ENCODE measurements at places on chromosomes 3 and 15. TPM values are rescaled to one million over a fixed set of nuclear protein-coding genes. Genes with fewer than 3 reads are reported as not detected.
A peak's percentile ranks its signal among the peaks of the same experiment; 100 is the strongest.

The RBMS3 gene
- 1.6 TPM for total RNA-seq

The NME9 gene
- total RNA-seq = 1.4 TPM

- no peak for DNase-seq
Observed at GRCh38 chr3:143963946-143964345, 7.7 kb upstream of the DIPK2A start.

DNA sequence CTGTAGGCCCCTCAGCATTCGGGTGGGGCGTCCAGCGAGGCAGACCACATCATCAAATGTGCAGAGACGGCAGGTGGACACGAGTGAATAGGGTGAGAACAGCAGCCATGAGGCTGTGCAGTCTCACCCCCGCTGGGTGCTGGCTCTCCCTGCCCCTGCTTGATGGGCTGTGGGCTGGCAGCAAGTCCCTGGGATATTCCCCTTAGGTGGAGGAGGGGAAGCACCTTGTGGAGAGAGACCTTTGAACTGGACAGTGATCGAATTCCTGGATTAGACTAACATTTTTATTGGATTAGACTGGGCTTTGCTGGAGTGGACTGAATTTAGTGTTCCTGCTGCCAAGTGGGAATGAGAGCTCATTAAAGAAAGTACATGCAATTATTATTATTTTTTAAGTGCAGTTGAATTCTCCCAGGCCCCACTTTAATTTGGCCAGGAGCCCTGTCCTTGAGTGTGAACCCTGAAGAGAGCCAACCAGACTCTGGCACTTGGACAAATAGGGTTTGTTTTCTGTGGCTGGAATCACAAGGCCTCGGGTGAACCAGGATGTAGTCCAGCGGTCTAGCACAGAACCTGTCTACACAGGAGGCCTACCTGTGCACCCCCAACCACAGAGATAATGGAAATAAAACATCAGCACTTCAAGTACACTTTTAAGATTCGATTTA is 193.1 kb downstream of the ABHD5 start:
- DNase-seq = no peak

DNA sequence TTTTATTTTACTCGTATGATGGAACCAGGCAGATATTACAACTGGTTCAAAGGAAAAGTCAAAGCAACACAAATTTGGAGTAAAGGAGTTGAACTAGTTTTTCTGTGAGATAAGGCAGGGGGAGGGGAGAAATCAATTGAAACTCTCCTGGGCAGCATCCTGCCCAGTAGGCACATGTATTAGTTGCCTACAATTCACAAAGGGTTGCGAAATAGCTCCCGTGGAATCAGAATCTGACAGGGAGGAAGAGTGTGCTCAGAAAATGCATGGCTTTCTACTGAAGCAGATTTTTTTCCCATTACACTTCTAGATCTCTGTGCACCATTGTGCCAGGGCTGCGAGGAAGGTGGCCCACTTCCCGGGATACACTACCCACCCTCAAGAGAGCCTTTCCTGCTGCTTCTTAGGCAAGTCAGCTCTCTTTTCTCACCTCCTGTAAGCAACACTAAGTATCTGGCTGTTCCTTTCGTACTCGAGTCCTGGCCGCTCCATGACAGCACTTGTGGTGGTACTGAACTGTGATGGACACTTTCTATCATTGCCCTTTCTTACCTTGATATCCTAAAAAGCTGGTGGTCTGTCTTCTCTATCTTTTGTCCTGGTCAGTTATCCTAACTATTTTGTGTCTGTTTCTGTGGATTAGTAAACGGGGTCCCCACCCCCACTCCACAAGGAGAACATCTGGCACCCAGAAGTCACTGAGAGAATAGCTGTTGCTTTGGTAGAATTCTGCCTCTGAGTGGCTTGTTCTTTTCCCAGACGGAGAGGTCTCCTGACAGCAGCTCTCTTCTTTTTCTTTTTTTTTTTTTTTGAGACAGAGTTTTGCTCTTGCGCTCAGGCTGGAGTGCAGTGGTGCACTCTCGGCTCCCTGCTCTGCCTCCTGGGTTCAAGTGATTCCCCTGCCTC is 74.8 kb downstream of the RPL39L start:
- DNase-seq = no peak

- no peak for DNase-seq
Observed at GRCh38 chr3:34374521-34374920, 576.1 kb downstream of the PDCD6IP start.

DNA sequence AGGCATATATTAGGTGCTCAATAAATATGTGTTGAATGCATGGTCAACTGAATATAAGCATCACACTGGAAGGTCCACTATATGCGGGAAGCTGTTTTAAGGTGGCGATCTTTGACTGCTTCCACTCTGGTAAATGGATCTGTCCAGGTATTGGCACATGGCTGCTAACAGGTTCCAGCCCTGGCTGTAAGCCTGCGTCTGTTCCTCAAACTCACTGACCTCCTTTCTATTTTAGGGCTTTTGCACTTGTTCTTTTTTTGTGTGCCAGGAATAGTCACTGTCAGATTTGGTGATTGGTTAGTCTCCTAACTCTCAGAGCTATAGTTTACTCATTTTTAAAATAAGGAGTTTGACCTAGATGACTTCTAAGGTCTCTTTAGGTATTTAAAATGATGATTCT is 46.2 kb downstream of the ADAMTSL3 start:
- DNase-seq = no peak

DNA sequence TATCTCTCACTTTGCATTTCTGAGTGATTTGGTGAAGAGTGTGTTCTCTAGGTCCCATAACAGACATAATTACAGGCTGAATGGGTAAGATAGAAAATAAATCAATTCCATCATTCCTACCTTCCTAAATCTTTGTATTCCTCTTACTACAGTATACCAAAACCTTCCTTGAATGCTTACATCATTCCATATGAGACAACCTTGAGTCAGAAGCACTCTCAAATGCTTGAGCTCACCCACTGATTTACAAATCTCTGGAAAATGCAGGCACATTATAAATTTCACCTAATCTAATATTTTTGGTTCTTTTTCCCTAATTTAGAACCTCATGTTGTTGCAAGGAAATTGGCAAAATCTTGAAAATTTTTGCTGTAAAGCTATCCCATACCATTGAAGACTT is 239.1 kb downstream of the CBLB start:
- no peak for DNase-seq

DNA sequence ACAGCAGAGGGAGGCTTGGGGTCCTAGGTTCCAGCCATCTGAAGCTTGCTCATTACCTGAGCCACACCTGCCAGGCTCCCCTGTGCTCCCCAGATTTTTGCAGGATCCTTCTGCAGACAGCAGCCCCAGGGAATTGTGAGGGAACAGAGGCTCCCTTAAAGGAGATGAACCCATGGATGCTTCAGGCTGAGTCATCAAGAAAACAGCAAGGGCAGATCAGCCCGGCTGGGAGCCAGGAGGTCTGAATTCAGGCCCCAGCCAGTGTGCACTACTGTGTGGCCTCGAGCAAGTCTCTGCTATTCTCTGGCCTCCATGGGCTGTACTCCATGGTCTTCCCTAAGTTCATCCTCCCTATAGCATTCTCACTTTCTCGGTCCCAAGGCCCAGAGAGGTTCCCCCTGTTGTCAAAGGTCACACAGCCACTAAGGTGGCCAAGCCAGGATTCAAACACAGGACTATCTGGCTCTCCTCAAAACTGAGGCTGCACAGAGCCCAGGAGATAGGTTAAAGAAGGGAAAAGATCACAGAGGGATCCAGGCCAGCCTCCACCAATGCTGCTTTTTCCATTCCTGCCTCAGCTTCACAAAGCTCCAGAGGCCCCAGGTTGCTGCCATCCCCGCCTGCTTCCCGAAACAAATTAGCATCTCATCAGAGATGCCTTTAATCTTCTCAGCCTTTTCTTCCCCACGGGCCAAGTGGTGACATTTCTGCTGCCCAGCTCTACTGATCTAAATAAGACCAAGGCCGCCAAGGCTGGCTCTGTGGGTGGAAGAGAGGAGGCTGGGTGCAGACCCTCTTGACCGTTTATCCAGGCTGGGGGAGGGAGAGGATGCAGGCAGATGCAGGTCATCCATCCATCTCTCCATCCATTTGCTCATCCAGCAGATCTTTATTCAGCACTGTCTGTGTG is 21.2 kb upstream of the GRIP2 start:
- DNase-seq = no peak

DNA sequence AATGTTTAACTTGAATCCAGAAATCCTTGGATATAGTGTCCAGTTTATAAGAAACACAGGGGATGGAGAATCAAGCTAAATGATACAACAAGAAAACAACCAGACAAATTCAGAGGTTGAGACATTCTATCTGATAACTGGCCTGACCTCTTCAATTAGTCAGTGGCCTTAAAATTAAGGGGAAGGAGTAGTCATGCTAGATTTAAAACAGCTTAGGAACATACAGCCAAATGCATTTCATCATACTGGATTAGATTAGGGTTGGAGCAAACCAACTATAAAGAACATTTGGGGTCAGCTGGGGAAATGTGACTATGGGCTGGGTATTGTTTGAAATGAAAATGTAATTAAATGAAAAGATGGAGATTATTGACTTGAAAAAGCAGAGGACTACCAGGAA is 53.3 kb downstream of the PPARG start:
- DNase-seq = no peak

GRCh38 chr3:5298453-5298852 is 110.9 kb downstream of the EDEM1 start:
- DNase-seq = no peak

GRCh38 chr3:118485693-118486092 is 549.0 kb downstream of the IGSF11 start:
- DNase-seq = no peak

DNA sequence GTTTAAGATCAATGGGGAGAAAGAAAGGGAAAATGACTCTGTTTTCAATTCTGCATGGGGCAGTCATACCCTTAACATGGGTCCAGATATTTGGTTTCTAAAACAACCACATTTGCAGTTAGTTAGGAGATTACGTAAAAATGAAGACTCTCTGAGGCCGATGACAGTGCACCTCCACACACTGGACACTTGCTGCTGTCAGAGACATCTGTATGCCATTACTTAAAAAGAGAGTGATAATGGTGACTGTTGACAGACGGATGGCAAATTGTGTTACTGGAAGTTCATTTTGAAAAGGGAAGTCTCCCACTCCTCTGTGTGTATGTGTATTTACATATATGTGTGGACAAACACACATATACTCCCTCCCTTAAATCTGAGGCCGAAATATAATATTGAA is 304.5 kb upstream of the SEMA6D start:
- no peak for DNase-seq

DNA sequence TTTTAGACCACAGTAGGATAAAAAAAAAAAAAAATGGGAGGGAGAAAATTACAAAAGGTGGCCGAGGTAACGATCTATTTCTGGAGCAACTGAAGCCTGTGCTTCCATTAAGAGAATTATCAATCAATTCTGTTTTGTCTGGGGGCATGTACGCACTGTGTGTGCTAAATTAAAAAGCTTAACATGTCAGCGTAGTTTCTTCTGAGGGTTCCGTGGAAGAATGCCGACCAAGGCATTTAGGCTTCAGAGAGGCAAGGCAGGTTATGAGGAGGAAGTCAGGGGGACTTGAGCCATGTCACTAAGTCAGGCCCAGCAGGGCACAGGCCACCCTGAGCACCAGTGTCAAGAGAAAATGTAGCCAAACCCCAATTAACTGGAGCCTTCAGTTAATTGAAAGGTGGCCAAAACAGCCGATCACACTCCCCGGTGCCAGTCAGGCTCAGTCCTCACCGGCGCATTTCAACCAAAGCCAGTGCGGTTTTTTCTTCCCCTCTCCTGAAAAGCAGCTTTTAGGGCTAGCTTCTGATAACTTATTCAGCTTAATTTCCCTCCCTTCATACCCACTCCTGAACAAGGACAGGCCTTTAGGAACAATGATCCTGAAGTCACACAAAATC is 113.9 kb downstream of the MEGF11 start:
- no peak for DNase-seq

GRCh38 chr15:60392601-60392985 is 5.2 kb downstream of the ANXA2 start:
- DNase-seq = peak; percentile 76

GRCh38 chr15:63544258-63545026 is 40.0 kb downstream of the USP3 start:
- DNase-seq = no peak

DNA sequence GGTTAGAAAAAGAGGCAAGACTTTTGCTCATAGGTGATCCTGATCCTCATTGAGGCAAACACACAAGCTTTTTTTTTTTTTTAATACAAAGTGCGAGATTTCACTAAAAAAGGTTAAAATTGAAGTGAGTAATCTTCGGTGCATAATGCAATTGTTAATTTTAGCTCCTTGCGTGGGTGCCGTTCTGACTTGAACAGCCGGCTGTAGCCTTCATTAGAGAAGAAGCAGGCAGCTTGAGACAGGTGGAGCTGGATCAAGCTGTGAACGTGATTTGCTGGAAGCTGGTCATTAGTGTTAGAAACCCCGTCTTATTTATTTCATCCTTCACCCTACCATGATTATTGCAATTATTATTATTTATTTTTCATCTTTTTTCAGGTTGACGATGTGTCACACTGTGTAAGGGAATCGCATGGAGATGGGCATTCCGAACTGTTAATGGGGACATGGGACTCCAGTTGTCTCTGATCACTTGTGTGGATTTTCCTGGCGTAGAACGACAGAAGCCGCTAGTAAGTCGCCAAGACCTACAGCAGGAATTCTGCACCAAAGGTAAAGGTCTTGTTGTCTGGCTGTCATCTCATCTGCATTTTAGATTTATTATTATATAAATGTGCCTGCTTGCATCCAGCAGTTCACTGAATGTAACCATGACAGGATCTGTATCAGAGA is 40.2 kb downstream of the ARPP21 start:
- DNase-seq = no peak

DNA sequence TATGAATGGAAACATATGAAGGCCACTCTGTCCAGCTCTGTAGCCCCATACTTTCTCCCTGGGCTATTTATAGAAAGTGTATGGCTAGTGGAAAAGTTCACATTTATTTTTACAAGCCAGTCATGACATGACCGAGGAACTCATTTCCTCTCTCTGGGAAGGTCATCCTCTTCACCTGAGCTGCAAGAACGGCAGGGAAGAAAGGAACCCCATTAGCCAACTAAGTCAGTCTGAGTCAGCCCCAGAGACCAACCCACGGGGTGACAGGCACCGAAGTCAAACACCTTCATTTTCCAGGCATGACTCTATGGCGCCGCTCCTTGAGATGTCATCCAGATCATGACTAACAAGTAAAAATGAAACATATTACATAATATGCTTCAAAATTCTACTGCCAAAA is 4.8 kb downstream of the PAQR9 start:
- no peak for DNase-seq

DNA sequence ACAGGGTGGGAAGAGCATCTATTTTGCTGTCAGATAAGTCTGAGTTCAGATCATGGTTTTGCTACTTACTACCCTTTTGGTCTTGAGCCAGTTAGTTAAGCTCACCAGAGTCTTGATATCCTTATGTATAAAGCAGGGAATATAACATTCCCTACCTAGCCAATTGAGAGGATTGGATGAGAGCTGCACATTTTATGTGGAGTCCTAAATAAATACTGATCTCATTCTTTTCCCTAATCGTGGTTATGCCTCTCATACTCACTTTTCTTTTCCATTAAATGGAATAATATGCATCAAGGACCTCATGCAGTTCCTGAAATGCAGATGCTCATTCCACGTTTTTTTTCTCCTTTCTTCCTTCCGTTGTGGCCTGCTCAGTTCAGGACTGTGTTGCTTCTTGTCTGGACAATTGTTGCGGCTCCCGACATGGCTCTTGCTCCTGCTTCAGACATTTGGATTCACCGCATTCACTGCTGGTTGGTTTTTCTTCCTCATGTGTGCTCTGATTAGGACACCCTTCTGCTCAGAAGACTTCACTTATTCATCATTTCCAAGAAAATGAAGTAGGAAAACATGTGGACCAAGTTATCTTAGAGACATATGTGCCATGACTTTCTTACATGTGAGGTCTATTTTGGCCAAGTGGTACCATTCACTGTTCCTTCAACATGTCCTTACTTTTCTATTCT is 90.2 kb downstream of the NFKBIZ start:
- DNase-seq = no peak

Data from CD4-positive, alpha-beta memory T cell (primary cell).